ENCODE measurements at places on chromosomes 11 and 22. TPM values are rescaled to one million over a fixed set of nuclear protein-coding genes. Genes with fewer than 3 reads are reported as not detected.

The GGTLC3 gene
- total RNA-seq: 0.36 TPM

GRCh38 chr22:29872144-29872893 is 10.7 kb upstream of the MTMR3 start:
- no peak for DNase-seq

- DNase-seq: no peak
These were observed 92.6 kb downstream of the PKNOX2 start for GRCh38 chr11:125257190-125257579.

GRCh38 chr11:112644410-112645131 is 316.6 kb upstream of the NCAM1 start:
- no peak for DNase-seq

- DNase-seq: no peak
These were observed 12.8 kb downstream of the ARAP1 start for GRCh38 chr11:72739240-72740059.

GRCh38 chr22:44676441-44677352 is 25.3 kb upstream of the PRR5 start:
- DNase-seq: peak; percentile 14

- peak; percentile 85 for DNase-seq
These were observed 3.8 kb downstream of the SMTN start for GRCh38 chr22:31084811-31085492.

- no peak for DNase-seq
These were observed 49.2 kb upstream of the OR4B1 start for GRCh38 chr11:48167380-48167779.

DNA sequence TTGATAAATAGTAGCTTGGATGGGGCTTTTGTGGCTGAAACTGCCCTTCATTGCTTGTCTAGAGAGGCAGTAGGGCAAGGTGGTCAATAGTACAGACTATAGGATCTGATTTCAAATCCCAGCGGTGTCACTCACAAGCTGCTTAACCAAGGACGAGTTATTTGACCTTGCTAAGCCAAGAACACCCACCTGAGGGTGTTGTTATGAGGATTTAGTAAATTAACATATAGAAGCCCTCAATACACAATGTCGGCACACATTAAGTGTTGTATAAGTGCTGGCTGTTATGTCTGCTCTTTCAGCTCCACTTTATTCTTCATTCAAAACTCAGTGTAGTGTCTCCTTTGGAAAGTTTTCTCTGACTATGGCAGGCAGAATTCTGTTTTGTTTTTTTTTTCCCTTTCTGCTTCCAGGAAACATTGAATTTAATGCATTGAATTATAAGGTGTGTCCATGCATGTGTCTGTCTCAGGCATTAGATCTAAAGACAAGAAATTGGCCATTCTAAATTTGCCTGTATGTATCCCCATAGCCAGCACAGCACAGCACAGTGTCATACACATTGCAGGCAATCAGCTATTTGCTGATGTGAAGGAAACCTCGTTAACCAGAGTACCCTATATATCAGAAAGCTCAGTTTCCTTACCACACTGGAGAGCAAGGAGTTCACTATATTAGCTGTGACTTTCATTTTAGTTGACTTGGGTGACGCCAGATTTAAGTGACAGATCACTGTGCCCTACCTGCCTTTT is 212.1 kb downstream of the NELL1 start:
- no peak for DNase-seq

The SLCO2B1 gene
- not detected for total RNA-seq

DNA sequence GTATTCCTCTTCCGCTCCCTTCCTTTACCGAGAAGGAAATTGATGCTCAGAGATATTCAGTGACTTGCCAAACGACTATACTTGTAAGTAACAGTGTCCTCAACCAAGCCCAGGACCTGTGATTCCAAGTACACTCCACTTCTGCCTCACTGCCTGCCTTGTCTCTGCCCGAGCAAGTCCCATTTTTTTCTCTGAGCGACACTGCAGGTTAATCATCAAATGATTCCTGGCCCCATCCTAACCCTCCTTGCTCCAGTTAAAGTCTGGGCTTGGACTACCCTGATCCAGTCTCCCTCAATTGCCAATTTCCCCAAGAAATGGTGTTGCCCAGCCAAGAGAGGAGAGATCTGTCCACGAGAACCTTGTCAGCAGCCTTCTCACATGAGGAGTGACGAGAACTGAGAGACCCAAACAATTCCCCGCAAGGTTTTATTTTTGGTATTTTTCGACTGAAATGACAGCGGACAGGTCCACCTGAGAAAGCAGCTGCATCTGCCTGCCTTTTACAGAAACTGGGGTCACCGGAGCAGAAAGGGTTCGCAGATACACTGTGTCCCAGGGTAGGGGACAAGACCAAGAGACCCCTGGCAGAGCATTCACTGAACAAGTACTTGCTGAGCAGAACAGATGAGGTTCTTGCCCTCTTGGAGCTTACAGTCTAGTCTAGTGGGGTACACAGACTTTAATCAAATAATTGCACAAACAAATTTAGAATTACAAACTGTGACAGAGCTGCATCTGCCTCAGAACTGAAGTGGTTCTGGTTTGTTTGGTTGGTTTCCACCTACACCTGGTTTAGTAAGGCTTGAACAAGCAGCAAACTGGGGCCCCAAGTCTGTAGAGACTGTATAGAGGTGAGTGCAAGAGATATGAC is 11.4 kb downstream of the POU2AF1 start:
- no peak for DNase-seq

The DMC1 gene
- 0.52 TPM for total RNA-seq

GRCh38 chr22:50545522-50546325 is at the start of gene KLHDC7B:
TSS of gene KLHDC7B (plus strand) at chr22:50545899. CDS start at chr22:50546244, 345 bp downstream.
- DNase-seq: peak; percentile 47

The NAALAD2 gene
- total RNA-seq: not detected

DNA sequence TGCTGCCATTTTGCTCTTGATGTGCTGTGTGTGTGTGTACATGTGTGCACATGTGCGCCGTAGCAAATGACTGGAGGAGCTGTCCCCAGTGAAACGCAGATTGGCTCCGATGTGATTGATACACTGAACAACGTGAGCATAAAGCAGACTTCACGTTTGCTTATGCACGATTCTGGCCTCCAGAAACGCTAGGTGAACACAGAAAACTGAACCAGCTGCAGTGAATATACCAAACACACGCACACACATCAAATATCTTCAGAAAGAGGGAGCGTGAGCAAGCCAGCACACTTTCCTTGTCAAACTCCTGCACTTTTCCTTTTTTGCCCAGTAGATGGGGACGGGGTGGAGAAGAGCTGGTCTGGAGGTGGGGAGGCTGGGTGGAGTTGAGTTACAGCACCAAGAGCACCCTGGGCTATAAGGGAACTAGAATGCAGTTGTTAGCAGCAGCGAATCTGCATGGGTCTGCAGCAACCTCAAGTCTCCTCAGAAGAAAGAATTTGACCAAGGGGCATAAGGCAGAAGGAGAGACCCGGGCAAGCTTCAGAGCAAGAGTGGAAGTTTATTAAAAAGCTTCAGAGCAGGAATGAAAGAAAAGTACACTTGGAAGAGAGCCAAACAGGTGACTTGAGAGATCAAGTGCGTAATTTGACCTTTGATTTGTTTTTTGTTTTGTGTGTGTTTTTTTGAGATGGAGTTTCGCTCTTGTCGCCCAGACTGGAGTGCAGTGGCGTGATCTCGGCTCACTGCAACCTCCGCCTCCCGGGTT is 77.8 kb upstream of the CADM1 start:
- no peak for DNase-seq

- DNase-seq: no peak
These were observed 671.1 kb upstream of the CCDC90B start for GRCh38 chr11:83957038-83957900.

The TMPRSS13 gene
- total RNA-seq: 0.99 TPM

The DEFB131B gene
- total RNA-seq: not detected

DNA sequence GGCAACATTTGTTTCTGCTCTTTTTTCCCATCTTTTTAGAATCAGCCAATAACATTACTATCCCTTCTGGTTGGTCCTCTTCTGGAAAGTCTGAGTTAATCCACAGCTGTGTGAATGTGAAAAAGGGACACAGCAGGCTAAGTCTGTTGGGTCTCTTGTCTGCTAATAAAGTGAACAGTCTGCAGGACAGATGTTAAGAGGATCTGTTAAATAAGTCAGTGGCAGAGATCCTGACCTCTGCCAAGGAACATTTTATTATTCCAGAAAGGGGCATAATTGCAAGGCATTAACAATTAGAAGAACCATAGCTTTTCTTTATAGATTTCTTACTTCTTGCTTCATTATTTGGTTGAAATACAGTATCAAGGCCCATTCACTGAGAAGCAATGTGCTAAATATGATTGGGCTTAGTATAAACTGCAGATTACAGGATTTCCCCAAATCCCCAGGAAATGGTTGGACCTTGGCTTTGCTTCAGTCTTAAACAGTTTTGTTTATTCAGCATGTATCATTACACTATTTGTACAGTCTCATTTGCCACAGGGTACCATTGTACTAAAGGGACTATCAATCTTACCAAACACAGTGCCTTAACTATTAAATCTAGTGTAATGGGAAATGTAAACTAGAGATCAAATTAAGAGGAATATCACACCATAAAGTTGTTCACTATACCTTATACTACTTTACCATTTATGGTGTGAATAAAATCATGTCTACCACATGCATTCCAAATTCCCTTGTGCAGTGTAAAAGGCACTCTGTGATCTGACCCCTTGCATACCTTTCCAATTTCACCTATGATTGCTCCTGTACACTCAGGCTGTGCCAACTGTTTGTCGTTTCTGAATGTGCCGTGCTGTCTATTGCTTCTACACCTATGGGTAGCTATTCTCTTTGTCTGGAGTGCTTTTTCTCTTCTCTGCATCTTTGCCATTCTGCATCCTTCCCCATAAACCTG is 274.0 kb downstream of the SOX6 start:
- no peak for DNase-seq

GRCh38 chr11:1921574-1922141 is 2.2 kb downstream of the TNNT3 start:
- DNase-seq: no peak

GRCh38 chr11:3055891-3056290 is 1.3 kb downstream of the CARS1 start:
- DNase-seq: no peak

DNA sequence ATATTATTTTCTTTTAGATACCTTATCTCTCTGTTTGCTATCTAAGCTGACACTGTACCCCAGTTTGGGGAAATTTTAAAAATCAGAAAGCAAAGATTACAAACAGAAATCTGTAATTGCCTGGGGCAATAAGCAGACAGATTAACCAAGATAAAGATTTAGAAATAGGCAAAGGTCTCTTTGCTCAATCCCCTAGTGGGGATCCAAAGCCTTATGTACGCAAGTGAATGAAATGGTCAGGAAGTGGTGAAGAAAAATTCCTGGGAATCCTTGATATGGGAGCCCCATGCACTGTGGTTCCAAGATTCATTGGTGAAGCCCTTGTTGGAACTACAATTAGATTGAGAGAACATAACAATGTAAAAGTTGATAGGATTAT is 139.5 kb upstream of the GUCY1A2 start:
- no peak for DNase-seq

DNA sequence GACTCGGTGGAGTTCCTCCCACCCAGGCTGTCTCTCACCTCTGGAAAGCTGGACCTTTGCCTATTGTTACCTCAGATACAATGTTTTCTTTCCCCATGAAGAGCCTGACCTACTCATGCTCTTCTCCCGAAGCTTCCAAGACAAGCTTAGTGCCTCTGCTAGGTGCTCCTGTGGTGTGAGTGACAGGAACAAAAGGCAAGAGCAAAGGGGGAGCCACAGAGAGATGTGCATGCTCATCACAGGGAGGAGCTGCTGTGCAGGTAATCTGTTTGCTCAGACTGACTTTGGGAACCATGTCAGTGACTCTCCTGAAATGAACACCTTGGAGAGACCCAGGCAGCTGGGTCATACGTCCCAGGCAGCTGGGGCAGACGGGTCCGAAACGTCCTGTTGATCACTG is 53.6 kb upstream of the VSTM5 start:
- DNase-seq: no peak

- DNase-seq: peak; percentile 29
These were observed 215.0 kb upstream of the CTSC start for GRCh38 chr11:88552379-88553062.

DNA sequence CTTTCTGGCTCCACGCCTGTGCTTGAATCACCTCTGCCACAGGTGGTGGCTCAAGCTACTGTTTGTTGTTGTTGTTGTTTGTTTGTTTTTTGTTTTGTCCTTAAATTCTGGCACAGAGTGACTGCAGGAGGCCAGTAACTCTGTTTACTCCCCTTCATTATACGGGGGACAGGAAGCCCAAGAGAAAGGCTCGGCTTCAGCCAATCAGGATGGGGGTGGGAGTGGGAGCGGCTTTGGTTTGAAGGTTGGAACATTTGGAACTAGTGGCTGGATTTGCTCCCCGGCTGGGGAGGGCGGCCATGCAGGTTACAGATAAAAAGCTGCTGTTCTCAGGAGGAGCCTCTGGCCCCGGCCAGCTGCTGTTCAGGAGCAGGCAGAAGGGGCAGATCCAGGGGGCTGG is 19.7 kb upstream of the CABP2 start:
- DNase-seq: no peak

GRCh38 chr11:57501953-57502352 is 13.5 kb downstream of the SLC43A1 start:
- no peak for DNase-seq

DNA sequence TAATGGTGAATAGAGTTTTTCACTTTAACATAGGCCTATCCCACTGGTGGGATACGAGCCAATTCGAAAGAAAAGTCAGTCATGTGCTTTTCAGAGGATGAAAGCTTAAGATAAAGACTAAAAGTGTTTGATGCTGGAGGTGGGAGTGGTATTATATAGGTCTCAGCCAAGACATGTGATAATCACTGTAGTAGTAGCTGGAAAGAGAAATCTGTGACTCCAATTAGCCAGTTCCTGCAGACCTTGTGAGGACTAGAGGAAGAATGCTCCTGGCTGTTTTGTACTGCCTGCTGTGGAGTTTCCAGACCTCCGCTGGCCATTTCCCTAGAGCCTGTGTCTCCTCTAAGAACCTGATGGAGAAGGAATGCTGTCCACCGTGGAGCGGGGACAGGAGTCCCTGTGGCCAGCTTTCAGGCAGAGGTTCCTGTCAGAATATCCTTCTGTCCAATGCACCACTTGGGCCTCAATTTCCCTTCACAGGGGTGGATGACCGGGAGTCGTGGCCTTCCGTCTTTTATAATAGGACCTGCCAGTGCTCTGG is at the start of gene TYR:
Gene TYR (plus strand): TSS at position 185 of the 541 bp plus-strand sequence. CDS start 79 bp downstream, at position 264.
- DNase-seq: no peak

The TRIM49 gene
- not detected for total RNA-seq

The CATSPERZ gene
- total RNA-seq: not detected

DNA sequence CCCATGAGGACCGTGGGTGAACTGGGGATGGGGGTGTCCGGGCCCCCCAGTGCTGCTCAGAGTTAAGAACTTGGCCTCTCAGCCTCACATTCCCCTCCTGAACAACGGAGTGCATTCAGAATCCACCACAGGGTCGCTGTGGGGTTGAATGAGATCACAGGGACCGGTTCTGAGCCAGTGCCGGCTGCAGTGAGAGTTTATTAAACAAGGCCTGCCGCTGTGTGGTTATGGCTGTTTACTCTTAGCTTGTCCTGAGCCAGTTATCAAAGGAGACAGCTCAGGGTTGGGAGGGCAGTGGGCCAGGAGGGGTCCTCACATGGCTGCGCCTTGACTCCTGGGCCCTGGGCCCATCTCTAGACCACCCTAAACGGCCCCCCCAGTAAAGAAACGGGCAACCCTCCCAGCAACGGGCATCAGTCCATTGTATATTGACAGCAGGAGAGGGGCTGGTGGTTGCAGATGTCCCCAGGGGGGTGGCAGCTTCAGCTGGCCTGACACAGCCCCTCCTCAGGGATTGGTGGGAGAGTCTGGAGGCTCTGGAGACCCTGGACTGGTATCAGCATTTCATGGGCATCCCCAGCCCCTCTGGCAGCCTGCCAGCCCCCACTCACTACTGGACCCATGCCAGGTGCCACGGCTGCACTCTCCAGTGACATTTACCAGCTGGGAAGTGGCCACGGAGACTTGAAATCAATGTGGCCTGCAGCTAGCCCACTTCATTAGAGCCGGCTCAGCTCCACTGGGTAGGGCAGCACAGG is 15.1 kb upstream of the CABP7 start:
- no peak for DNase-seq

The POU2AF2 gene
- total RNA-seq: not detected
